ENCODE measurements at places on chromosomes 3 and 15.

DNA sequence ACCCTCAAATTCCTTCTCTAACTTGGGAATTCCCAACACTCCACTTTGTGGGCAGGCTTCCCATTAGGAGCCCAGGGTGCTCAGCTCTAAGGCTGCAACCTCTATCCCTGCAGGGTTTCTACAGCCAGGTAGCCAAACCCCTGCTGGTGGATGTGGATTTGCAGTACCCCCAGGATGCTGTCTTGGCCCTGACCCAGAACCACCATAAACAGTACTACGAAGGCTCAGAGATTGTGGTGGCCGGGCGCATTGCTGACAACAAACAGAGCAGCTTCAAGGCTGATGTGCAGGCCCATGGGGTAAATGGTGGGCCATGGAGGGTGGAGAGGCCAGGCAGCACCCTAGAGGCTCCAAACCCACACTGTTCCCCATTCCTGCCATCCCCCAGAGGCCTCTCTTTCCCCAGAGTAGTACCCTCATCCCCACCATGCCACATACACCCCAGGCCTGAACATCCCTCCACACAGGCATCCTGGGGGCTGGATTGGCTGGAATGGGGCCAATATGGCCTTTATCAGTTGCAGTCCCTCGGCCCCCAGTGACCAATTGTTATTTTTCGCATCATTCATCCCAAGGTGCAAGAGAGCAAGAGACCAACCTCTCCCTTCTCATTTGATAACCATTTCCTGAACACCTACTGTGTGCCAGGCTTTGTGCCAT, 7.7 kb downstream of the ITIH1 start:
- DNase-seq = no peak

DNA sequence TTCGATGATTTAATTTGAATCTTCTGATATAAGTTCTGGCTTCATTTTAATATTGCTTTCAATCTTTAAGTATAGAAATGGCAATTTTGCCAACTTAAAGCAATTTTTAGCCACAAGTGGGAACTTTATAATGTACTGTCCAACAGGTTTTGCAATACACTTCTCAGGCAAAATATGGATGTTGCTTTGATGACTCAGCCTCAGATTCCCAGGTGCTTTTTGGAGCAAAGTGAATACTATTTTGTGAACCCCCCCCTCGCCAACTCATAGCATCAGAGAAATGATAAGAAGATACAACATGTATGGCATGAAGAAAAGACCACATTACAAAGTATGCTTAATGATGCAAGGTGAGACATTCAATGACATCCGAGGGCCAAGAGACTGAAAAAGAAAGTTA, 158.1 kb downstream of the GABRB3 start:
- no peak for DNase-seq

- DNase-seq = peak; percentile 67
These were observed 165.9 kb downstream of the STAC start for GRCh38 chr3:36546226-36546625.

- DNase-seq = no peak
These were observed 14.9 kb downstream of the CBLB start for GRCh38 chr3:105853801-105854432.

GRCh38 chr3:128923576-128923975, 44.2 kb downstream of the ACAD9 start:
- DNase-seq = no peak

DNA sequence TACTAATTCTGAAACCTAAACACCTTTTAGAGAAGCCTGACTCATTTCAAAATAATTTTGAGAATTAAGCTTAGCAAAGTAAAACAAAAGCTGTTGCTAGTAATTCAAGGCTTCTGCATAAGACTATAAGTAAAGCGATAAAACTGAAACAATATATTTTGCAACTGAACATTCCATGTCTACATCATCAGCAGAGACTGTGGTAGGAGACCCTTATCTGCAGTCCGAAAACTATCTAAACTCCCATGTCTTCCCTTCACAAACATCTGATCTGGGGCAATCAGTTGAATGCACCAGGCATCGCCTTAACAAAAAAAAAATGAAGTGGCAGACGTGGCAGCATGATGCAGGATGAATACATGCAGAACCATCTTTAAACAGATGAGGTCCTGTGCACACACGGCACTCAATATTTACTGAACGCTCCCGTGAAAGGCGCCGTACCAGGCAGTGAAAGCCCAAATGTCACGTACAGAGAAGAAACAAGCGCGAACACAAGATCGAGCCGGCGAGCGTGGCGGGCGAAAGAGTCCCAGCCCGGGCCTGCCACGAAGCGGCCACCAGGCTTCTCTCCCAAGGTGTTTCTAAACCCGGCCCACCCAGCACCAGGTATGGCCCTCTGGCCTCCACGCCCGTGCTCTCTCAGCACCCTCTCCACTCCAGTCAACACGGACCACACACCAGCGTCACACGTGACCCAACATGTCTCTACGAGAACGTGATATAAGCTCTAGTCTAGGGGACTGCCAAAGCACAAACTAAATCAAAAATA, 63.0 kb downstream of the CHSY1 start:
- DNase-seq = no peak

GRCh38 chr3:26365706-26366105, 256.9 kb upstream of the LRRC3B start:
- DNase-seq = no peak

DNA sequence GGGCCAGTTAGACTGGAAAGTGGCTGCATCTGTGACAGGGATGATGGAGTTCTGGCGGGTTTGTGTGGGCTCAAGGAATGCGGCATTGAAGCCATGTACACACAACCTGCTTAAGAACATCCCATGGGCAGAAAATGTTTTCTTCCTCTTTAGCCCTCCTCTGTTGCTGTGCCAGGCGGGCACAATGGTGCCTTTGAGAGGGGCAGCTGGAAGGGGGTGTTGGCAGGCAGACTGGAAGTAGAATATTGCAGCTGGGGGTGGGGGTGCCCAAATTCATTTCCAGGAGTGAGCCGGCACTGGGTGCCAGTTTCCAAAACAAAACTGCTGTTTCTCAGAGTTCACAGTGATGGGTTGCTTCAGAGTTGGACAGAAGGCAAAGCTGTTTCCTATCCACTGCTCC, 91.8 kb upstream of the ETV5 start:
- DNase-seq = no peak

DNA sequence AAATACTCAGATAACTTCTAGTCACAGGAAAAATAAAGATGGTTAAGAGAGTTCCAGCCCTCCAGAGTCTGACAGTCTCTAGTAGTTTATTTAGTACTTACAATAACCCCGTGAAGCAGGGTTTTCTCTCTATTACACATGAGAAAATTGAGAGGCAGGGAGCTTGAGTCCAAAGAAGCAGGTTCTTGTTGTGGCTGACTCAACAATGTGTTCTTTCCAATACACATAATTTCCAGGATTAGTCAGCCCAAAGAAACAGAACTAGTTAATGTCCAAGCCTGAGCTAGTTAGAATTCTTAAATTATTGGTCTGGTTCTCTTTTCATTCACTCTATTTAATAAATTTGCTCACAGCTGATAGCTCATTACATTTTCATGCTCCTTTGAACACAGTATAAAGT, 49.9 kb downstream of the ALDH1A2 start:
- DNase-seq = no peak

- no peak for DNase-seq
These were observed 248.8 kb upstream of the TPM1 start for GRCh38 chr15:62793752-62794144.

GRCh38 chr3:157531771-157532170, 28.6 kb upstream of the VEPH1 start:
- DNase-seq = no peak

- DNase-seq = peak; percentile 36
These were observed 110.1 kb downstream of the DNAH12 start for GRCh38 chr3:57434041-57434440.

DNA sequence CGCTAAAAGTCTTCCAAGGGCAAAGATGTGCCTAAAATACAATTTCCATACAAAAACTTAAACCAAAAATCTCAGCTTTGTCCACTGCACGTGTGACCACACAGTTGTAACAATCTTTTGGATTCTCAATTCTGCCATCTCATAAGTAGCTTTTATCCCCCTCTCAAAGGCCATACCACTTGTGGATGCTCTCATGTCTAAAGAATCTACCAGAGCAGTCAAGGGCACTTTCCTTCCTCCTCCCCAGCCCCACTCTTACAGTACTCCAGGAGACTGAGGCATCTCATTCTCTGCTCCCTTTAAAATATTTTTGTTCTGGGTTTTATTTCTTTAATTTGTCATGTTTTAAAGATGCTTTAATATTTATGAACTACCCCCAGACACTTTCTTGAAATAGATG, 102.3 kb upstream of the PFN2 start:
- no peak for DNase-seq

GRCh38 chr15:96549136-96549535, 218.6 kb downstream of the NR2F2 start:
- DNase-seq = no peak

- DNase-seq = no peak
These were observed 37.4 kb downstream of the TM2D3 start for GRCh38 chr15:101614761-101615160.

DNA sequence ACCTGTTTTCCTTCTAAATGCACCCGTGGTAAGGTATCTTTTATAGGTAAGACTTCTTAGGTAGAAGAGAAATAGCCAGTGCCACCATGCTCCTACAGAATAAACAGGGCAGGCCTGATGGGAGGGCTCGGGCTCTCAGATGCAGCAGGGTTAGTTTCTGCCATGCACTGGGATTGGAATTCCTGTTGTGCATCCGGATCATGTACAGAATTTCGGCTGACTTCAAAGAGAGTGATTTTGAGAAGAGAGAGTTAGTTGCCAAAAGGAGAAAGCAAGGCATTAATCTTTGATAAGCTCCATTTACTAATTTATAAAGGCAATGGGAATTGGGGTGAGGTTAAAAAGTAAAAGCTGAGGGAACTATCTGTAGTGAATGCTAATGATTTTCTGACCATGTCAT, 211.2 kb downstream of the WDR72 start:
- no peak for DNase-seq

All from NCI-H2171 treated with DMSO at 0.1 percent for 48 hours (cell line).